ENCODE measurements at places on chromosomes 1 and 21. TPM values are rescaled to one million over a fixed set of nuclear protein-coding genes. Genes with fewer than 3 reads are reported as not detected.

The PLXNA2 gene
- 8.3 TPM for total RNA-seq

The NMNAT2 gene
- 1.00 TPM for total RNA-seq

The CXADR gene
- 93.4 TPM for total RNA-seq

The CIART gene
- 1.8 TPM for total RNA-seq

The HSPB7 gene
- total RNA-seq = 12.6 TPM

The ORC1 gene
- 3.1 TPM for total RNA-seq

Measured in hepatocyte (in vitro differentiated cells).